ENCODE measurements at places on chromosomes 4 and X. TPM values are rescaled to one million over a fixed set of nuclear protein-coding genes. Genes with fewer than 3 reads are reported as not detected.
A peak's percentile ranks its signal among the peaks of the same experiment; 100 is the strongest.

GRCh38 chr4:1748465-1748995, 27.2 kb downstream of the TACC3 start:
- peaks cover 17% of the 10 kb centered on the region for H3K36me3 ChIP-seq
- peaks cover 36% of the 10 kb centered on the region for H3K4me1 ChIP-seq
- no peak for DNase-seq
- H3K27me3 ChIP-seq, result no peaks in the 10 kb centered on the region

GRCh38 chrX:66074920-66075879, 35.3 kb upstream of the VSIG4 start:
- DNase-seq, result peak; percentile 1
- H3K27ac ChIP-seq, result peak overlapping the region; percentile 46
- H3K4me3 ChIP-seq, result no peak overlapping the region
- H3K27me3 ChIP-seq, result no peaks in the 10 kb centered on the region
- no peaks in the 10 kb centered on the region for H3K36me3 ChIP-seq

DNA sequence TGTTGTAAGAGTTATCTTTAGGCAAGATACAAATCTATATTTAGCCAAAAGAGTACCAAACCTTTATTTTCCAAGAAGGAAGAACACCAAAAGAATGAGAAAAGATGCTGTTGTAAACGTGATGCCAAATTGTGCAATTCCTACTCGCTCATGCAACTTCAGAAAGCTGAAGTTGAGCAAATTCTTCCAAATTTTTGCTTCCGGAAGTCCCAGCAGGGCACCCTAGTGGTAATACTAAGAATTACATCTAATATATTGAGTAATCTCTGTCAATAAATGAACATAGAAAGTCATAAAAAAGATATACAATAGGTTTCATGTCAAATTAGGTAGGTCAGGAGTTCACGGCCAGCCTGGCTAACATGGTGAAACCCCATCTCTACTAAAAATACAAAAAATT, 36.0 kb upstream of the SMARCAD1 start:
- no peak for DNase-seq
- H3K27me3 ChIP-seq, result no peaks in the 10 kb centered on the region
- H3K36me3 ChIP-seq, result no peaks in the 10 kb centered on the region
- no peak overlapping the region for H3K4me3 ChIP-seq
- H3K27ac ChIP-seq, result no peak overlapping the region

- H3K4me1 ChIP-seq, result no peaks in the 10 kb centered on the region
- no peak for DNase-seq
- H3K36me3 ChIP-seq, result no peaks in the 10 kb centered on the region
Measured at GRCh38 chr4:186770481-186771175, 47.0 kb upstream of the FAT1 start.

DNA sequence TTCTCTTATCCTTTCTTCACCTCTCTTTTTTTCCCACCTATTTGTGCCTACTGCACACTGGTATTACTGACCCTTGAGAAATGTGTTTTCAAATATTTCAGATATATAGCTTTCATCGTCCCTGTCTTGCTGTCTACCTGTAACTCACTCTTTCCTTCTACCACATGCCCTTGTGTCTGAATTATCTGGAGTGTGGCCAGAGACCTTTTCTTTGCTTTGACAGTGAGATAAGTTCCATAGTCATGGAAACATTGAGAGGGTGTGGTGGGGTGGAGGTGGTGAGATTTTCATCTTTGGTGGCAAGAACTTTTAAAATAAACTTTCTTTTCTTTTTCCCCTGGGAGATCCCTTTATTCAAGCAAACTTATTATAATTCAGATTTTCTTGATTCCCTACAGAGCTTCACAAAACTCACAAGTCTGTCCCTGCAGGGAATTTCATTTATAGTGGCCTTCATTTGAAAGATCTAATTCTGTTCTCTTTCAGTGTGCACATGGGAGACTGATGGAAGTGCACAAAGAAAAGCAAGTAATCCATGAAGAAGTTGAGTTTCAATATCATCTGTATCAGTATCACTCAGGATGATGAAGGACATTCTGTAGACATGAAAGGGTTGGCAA, 95.7 kb downstream of the SH2D1A start:
- no peak for DNase-seq
- no peak overlapping the region for H3K4me3 ChIP-seq
- H3K27ac ChIP-seq, result no peak overlapping the region
- H3K36me3 ChIP-seq, result no peaks in the 10 kb centered on the region
- H3K4me1 ChIP-seq, result no peaks in the 10 kb centered on the region

DNA sequence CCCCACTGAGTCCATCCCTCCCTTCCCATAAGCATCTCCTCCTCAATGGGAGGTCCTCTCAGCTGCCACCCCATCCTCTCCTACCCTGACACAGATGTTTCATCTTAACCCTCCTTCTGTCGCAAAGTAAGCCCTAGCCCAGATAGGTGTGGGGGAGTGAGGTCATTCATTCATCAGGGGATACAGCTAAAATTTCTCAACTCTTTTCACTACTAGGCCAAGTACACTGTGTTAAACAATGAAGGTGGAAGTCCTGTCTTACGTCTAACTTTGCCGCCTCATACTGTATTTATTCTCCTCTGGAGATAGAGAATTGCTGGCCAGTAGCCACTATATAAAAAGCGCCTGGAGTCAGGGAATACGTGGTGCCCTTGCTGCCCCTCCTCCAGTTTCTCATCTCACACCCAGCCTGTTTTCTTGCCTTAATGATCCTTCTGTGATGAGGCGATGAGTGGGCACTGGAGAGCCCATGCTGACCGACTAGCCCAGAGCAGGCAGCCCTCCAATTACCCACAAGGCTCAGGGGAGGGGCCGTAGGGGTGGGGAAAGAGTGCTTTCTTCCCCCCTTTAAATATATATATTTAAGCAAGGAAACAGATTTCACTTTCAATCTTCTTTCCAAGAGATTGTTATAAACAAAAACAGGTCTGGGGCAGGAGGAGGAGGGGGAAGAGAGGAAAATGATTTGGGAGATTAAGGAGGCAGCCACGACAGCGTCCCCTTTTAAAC, 149.5 kb downstream of the PJA1 start:
- H3K36me3 ChIP-seq, result no peaks in the 10 kb centered on the region
- no peaks in the 10 kb centered on the region for H3K27me3 ChIP-seq
- H3K4me3 ChIP-seq, result no peak overlapping the region
- H3K27ac ChIP-seq, result no peak overlapping the region
- no peak for DNase-seq

GRCh38 chr4:186934244-186934643, 210.6 kb upstream of the FAT1 start:
- no peak overlapping the region for H3K27ac ChIP-seq
- H3K4me1 ChIP-seq, result no peaks in the 10 kb centered on the region
- no peak overlapping the region for H3K4me3 ChIP-seq
- no peak for DNase-seq

GRCh38 chr4:54001668-54002365, 62.6 kb downstream of the CHIC2 start:
- H3K4me1 ChIP-seq, result no peaks in the 10 kb centered on the region
- no peaks in the 10 kb centered on the region for H3K36me3 ChIP-seq
- no peaks in the 10 kb centered on the region for H3K27me3 ChIP-seq
- DNase-seq, result no peak

Gene SYTL4
- total RNA-seq, result 8.3 TPM

Gene KIAA1210
- total RNA-seq, result not detected
